IPS DF 19.7 (cell line): ENCODE measurements at places on chromosomes 13 and 19.

DNA sequence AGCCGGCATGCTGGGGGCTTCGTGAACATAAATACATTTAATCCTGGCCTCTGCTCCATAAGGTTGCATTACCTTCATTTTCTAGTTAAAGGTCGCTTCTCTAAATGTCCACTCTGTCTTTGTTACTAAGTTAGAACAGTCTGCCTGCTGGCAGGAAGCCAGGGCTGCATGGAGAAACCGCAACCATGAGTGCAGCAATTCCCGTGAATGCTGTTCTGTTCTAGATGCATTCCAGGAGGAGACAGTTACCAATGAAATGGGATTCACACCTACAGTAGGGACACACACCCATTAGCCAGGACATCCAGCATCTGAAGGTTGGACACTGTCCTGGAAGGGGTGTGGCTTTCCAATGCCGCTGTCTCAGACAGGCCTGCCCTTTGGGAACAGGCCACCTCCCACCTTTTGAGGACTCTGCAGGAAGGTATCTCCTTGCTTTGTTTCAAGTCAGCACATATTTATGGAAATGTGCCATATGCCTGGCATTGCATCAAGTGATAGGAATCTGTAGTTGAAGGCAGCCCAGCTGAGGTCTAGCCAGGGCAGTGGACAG lies 129.7 kb downstream of the SLC7A1 start:
- DNase-seq: no peak

- no peak for DNase-seq
Observed at GRCh38 chr13:106990594-106990993, 422.7 kb upstream of the ARGLU1 start.

GRCh38 chr13:36332986-36333385 lies 13.2 kb downstream of the SPART start:
- DNase-seq: no peak

- no peak for DNase-seq
Observed at GRCh38 chr19:55812449-55812848, 19.4 kb downstream of the NLRP11 start.

DNA sequence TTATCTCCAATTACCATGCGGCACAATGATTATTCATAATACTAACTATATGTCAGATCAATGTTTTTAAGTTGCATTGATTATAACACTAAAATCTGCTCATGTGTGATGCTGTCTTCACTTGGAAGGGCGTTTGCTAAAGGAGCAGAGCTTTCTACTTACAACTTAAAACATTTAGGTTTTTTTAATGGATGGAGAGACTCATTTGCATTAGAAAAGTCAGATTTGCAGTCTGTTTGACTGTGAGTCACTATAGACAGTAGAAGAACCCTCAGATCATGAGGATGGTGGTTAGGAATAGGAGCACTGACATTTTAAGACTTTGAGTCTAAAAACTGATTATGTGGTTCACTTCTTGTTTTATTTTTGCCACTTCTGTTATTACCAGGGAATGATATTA lies 364.6 kb downstream of the HS6ST3 start:
- DNase-seq: no peak

GRCh38 chr19:11781295-11782057 lies 14.7 kb downstream of the ZNF441 start:
- DNase-seq: no peak

DNA sequence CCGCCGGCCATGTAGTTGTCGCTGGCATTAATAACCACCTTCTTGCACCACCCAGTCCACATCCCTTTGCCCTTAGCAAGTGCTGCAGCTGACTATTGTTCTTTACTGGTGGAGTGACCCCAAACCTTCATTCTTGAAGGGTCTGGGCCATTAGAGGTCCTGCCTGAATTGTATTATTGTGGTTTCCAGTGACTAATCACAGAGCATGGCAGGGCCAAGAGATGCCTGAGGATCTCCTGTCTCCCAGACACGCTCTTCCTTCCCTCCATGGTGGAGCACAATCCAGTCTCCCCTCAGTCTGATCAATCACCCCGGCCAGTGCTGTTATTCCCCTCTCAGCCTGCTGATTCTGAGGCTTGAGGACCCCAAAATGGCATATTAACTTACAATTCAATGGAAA lies 39.0 kb downstream of the C1QTNF9 start:
- no peak for DNase-seq

DNA sequence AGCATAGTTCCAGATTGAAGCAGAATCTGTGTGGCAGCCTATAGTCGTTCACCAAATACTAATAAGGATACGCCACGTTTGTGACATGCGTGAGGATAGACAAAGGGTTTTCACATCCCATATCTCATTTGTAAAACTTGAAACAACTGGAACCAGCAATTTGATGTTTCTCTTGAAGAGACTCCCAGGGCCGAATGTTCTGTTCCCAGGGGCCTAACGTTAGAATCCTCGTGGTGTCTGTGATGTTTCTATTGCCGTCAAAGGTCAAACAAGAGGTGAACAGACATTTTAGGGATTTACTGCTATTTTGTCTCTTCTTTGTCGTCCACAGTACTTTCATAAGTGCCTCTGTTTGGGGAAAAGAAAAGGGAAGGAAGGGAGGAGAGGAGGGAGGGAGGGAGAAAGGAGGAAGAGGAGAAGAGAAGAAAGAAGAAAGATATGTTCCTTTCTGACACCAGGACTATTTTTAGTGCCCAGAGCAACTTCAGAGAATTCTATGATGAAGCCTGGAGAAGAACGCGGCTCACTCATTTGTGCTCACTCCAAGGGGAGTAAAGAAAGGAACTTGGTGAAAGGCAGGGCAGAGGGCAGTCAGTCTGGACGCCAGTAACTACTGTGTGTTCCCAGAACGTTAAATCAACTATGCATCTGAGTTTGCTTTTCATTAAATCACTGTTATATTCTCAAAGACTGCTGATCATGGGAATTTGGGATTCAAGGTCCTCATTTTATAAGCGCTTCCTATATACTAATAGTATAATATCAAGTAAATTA lies 154.5 kb downstream of the DCT start:
- no peak for DNase-seq

DNA sequence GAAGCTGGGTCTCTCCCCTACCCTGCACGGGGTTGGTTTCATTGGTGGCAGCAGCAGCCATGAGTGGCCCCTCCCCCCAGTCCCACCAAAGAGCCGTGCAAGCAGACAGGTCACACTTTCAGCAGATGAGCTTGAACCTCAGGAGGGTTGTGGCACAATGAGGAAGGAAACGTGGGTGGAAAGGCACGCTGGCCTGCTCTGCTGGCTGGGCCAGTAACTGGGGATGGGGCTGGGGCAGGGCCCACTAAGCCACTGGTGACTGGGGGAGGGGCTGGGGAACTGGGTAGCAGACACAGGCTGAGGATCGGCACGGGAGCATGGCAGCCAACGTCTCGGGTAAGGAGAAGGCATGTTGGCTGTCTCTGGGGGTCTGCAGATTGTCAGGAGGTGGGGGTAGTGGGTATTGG lies at the start of gene P2RY11:
P2RY11 (plus strand) TSS at position 289 of the 407 bp plus-strand sequence; CDS start at position 318, 29 bp downstream.
- DNase-seq: no peak
